Keratinocyte (primary cell): ENCODE measurements at places on chromosomes 1 and 21. TPM values are rescaled to one million over a fixed set of nuclear protein-coding genes. Genes with fewer than 3 reads are reported as not detected.

The CD1D gene
- 2.5 to 3.0 TPM (median 2.8 TPM) in 3 replicates for polyA plus RNA-seq

The RAB25 gene
- 93.4 to 159 TPM (median 106 TPM) in 3 replicates for polyA plus RNA-seq

The SLC16A4 gene
- polyA plus RNA-seq, result 0.36 to 0.92 TPM (median 0.81 TPM) in 3 replicates

The SYTL1 gene
- 15.5 to 34.0 TPM (median 15.6 TPM) in 3 replicates for polyA plus RNA-seq

The TFF2 gene
- polyA plus RNA-seq, result not detected in 3 replicates

The KCNE2 gene
- polyA plus RNA-seq, result not detected in 3 replicates

The LCE3E gene
- 0.48 to 2.8 TPM (median 2.2 TPM) in 3 replicates for polyA plus RNA-seq

The TCHHL1 gene
- polyA plus RNA-seq, result 0.08 TPM in 1 of 3 replicates, not detected in the others

The MRAP gene
- polyA plus RNA-seq, result not detected in 3 replicates

The ETV3L gene
- not detected in 3 replicates for polyA plus RNA-seq

The C1orf185 gene
- polyA plus RNA-seq, result not detected in 3 replicates

DNA sequence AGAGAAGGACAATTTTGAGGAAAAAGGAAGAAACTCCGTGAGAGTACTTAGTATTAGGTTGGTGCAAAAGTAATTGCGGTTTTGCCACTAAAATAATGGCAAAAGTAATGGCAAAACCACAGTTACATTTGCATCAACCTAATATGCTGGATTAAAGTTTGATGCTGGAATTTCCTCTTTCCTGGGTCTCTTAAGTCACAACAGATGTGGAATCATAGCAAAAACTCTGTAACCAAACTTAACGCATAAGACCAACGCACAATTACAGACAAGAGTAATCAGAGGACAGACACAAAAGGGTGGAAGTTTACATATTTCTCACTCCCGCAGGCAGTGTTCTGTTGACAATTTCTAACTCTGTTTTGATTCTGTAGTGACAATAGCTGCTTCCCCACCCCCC, 182.4 kb downstream of the BACH1 start:
- DNase-seq, result no peak

DNA sequence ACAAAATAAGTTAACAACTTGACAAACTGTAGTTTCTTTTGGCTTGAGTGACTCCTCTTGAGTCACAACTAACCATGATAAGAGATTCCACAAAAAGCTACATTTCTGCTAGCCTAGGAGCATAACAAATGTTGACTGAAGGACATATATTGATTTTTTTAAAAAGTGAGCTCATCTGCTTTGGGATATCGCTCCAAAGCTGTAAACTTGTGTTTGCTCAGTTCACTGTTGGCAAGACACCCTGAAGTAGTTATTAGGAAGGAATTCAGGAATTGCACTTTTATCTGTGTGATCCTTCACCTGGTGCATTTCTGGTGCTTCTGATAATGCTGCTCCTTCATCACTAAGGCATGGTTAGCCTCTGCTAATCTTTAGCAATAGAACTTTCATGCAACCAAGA, 23.7 kb downstream of the RWDD3 start:
- no peak for DNase-seq

DNA sequence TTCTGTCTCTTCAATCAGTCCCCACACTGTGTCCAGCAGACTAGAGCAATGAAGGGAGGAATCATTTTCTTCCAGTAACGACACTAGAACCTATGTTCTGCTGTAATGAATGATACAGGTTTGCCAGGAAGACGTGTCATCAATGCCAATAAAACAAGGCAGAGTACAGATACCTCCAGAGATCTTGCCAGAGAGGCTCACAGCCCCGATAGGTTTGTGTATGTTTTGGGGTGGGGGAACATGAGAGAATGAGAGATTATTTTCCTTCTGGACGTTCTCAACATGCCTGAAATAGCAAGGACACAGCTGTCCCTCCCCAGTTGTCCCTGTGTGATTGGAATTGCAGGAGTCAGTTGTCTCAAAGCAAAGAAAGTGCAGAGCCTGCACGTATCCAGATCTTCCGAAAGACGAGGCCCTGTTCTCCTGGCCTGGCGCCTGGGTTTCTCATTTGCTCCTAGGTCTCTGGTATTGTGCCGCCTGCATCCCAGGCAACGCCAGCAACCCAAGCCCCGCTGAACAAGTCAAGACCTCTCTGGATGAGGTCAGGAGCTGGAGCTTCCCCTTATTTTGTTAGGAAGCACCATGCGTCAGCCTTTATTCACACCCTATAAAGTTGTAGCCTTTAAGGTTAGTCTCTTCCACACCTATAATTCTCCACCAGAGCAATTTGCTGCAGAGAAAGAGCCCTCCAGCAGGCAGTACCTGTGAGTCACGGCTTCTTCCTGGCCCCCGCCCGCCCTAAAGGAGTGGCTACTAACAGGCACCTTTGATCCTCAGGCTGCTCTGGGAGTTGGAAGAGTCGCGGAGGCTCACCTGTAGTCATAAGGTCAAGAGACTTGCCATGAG, 130.5 kb downstream of the TOMM20 start:
- DNase-seq, result peak; percentile 99

- DNase-seq, result no peak
These were observed 8.1 kb downstream of the RERE start for GRCh38 chr1:8809342-8809736.

DNA sequence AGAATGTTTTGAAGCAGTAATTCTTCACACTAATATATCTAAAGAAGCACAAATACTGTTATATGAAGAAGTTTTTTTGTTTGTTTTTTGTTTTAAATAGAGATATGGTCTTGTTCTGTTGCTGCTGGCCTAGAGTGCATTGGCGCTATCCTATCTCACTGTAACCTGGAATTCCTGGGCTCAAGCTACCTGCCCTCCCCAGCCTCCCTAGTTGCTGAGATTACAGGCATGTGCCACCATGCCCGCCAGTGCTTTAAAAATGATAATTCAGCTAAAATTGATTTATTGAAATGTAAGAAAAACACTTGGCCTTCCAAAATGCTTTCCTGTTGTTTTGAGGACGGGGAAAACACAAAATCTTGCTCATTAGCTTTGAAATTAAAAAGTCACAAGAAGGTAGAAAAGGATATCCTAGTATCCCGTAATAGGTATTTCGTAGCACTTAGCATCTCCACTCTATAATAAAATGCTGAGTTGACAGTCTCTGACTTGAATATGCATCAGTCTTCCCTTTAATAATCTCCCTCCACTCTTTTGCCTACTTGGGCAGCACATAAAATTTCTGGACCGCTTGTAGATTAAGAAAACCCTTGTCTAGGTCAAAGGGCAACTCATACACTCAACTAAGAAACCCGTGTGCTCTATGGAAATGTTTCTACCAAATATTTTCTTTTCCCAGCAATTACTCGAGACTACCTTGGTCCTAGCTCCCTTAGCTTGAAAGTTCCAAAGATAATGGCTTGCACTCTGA, 1.3 kb downstream of the SCYL3 start:
- DNase-seq, result no peak

GRCh38 chr1:172609528-172609927, 49.4 kb upstream of the FASLG start:
- no peak for DNase-seq

DNA sequence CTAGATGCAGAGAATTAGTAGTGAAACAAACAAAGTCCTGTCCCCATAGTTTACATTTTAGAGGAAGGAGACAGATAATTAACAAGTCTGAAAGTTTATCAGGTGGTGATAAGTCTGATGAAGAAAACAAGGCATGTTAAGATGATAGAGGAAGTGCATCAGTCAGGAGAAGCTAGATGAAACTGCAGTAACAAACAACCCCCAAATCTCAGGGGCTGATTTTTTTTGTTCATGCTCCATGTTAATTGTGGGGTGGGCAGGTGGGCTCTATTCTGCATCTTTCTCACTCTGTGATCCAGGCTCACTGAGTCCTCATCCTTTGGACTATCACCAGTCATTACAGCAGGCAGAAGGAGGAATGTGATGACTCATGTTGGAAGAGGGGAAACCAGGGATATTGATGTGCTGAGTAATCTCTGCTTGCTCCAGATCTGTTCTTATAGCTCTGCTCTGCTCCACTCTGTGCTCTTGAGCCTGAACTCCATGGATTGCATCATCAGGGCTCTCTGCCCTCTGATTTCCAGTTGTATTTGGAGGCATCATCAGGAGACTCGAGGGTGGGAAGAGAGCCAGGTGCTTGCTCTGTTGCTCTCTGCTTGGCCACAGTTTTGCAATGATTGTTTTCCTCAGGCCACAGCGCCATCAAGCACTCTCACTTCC, 166.9 kb downstream of the IER5 start:
- DNase-seq, result peak; percentile 86

GRCh38 chr1:243848858-243849420, 1.1 kb downstream of the AKT3 start:
- no peak for DNase-seq

- DNase-seq, result no peak
These were observed 19.0 kb downstream of the MAPKAPK2 start for GRCh38 chr1:206703661-206704060.

- DNase-seq, result no peak
These were observed 35.9 kb upstream of the SAMSN1 start for GRCh38 chr21:14581902-14582457.

GRCh38 chr1:2925291-2925690, 96.0 kb upstream of the ACTRT2 start:
- no peak for DNase-seq

DNA sequence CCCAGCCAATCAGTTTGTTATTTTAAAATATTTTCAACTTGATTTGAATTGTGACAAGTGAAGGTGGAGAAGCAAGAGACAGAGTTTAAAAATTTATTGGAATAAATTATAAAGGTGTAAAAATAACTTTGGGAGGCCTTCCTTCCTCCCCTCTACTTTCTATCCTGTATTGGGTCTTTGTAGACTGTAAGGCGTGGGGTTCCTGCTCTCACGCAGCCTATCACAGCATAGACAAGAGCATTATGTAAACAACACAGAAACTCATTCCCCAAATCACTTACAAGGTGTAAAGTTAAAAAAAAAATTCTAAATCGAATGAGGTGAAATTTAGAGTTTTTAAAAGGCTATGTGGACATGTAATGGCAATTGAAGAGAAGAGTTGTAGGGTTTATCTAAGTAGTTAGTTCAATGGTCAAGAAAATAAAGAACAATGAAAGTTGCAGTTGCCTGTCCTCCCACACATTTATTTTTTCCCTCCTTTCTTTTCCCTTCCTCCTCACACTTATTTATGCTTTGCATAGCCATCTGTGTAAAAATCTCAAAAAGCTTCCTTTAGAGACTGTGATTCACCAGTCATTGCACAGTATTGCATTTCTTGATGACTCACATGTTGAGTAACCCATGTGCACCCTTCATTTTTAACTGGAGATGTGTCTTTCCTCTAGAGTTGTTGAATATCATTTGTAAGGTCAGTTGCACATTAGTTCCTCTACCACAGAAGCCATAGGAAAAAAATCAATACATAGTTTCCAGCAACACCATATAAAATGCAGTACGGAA, 242.2 kb downstream of the PTPRC start:
- peak; percentile 36 for DNase-seq

- no peak for DNase-seq
These were observed 62.7 kb upstream of the LRRC8D start for GRCh38 chr1:89758156-89758555.

GRCh38 chr1:247064304-247064703, 14.3 kb downstream of the ZNF670 start:
- DNase-seq, result no peak

DNA sequence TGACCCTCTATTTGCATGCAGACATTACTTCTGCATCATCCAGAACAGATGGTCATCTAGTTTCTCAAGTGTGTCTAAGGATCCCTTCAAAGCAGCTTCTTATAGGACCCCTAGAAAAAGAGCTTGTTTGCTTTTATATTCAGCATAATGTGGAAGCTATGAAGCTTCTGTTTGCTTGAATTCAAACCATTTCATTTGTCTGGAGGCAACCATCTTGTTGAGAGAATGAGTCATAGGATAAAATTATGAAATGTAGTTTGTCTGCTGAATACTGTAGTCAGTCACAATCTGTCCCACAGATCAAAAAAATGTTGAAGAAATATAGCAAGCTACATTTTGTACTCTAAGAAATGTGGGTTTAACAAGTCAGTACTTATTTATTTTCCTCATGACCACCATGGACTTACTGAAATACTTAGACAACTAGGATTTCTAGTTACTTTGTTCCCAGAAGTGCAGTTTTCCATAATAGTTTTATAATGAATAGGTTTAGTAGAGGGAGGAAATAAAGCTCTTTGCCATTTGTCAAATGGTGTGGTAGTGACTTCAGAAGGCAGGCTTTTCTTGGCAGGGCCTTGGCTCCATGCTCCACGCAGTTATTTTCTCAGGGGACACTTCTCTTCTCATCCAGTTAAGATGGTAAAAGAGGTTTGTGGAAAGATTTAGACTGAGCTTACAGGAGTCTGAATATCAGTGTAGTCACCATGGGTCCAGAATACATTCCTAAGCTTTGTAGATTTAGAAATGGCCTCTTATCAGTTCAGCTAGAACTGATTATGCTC, 74.8 kb upstream of the DEPDC1 start:
- DNase-seq, result no peak

DNA sequence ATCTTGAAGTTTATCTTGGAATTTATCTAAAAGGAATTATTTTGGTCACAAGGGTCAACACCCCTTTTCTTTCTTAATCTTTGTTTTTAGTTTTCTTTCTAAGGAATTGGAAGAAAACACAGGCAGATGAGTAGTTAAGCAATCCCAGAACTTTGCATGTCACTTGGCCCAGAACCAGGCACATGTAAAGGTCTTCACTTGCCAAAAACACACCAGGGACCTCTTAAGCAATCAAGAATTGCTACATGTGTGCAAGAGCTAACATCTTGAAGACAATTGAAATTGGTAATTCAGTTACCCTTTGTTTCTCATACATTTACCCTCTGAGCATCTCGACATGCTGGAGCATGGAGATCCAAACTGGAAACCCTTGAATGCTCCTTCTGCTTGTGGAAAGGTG, 114.2 kb downstream of the ZC3H11B start:
- DNase-seq, result no peak
